GM04504 (cell line): ENCODE measurements at places on chromosomes 2 and 18.

GRCh38 chr2:230184727-230185578, 34.8 kb downstream of the SP110 start:
- DNase-seq = no peak

DNA sequence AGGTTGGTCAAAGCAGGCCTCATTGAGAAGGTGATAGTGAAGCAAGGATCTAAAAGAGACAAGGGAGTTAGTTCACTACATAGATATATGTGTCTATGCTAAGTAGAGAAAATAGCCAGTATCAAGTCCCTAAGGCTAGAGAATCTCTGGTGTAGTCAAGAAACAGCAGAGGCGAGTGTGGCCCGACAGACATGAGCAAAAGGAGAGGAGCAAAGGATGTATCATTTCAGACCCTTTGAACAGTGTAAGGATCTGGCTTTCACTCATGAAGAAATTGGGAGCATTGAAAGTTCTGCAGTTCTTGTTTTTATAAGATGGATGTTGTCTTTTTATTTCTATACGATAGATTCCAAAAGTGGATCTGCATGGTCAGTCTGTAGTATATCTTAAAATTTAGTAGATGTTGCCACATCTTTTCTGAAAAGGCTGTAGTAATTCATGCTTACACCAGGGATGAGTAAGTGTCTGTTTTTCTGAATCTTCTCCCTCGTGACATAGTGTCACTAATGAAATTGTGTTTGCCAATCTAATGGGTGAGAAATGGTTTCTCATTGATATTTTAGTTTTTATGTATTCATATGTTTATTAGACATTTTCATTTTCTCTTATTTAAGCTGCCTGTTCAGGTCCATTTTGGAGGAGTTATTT, 18.8 kb downstream of the SP100 start:
- no peak for DNase-seq

- DNase-seq = no peak
Measured at GRCh38 chr2:44053052-44053451, 57.3 kb upstream of the LRPPRC start.

DNA sequence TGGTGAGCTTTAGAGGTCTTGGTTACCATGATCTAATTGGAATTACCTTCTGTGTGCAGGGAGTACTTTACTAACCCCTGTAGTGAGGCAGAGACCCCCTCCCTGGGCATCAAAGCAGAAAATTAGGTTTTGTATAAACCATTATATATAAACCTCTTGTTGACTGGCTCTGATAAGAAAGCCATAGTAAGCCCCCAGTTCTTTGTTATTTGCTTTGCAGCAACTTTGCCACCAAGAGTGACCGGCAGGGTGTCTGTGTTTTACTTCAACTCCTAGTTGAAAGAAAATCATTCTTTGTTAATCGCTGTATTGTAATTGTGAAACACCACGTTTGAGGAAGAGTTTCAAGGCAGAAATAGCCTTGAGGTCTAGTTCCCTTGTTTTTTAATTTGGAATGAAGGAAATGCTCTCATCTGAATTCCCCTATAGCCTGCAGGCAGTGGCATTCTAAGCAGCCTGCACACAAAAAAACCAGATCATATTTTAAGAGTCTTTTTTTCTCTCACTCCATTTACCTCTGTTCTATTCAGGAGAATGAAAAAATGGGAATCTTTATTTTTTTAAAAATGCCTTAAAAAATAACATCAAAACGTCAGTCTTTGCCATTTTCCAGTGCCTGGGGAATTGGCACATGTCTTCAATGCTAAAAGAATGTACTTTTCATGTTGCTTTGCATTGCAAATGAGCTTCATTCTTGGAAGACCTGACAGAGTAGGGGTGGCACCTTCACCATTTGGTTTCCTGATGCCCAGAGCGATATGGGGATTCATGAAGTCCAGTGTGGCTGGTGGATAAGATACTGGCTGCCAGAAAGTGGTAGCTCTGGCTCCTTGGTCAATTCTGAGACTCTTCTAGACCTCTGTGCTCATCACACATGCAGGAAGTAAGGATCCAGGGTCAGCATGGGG, 338.1 kb downstream of the SLC4A3 start:
- DNase-seq = no peak

- no peak for DNase-seq
Measured at GRCh38 chr2:25339211-25339674, 2.5 kb downstream of the DNMT3A start.
